ENCODE measurements at places on chromosomes 5 and 9.

DNA sequence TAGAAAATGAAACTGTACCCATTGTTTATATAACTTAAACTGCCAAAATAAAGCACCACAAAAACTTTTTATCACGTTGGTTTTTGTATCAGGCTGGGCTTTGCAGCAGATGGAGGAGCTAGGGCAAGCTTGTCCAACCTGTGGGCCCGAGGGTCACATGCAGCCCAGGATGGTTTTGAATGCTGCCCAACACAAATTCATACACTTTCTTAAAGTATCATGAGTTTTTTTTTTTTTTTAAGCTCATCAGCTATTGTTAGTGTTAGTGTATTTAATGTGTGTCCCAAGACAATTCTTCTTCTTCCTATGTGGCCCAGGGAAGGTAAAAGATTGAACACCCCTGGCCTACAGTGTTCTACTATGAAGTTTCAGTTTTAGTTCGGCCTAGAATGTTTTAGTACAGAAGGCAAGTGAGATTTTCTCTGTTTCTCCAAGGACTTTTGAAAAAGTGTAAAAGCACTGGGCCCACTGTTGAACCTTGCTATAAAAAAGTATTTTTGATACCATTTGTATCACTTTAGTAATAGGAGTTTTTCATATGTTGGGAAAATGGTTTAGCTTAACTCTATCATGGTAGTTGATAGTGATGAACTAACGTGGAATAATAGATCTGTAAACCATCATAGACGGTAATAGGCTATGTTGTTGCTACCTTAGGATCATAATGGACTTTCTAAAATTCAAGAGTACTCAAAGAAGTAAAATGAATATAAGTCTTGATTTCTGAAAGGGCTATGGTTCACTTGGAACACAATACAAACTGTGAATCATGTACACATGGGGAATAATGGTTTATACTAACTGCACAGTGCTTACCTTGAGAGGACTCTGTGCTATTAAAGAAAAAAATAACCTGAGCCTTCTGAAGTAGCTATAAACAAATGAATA is 2.9 kb downstream of the CDKN2A start:
- no peak for DNase-seq

- no peak for DNase-seq
Observed at GRCh38 chr9:79446523-79447307, 125.0 kb upstream of the TLE4 start.

- no peak for DNase-seq
Observed at GRCh38 chr9:25678846-25679360, 659 bp upstream of the TUSC1 start.

- no peak for DNase-seq
Observed at GRCh38 chr9:36113999-36114398, 22.5 kb upstream of the GLIPR2 start.

- DNase-seq = no peak
Observed at GRCh38 chr9:125521462-125522327, 185.3 kb downstream of the MAPKAP1 start.

DNA sequence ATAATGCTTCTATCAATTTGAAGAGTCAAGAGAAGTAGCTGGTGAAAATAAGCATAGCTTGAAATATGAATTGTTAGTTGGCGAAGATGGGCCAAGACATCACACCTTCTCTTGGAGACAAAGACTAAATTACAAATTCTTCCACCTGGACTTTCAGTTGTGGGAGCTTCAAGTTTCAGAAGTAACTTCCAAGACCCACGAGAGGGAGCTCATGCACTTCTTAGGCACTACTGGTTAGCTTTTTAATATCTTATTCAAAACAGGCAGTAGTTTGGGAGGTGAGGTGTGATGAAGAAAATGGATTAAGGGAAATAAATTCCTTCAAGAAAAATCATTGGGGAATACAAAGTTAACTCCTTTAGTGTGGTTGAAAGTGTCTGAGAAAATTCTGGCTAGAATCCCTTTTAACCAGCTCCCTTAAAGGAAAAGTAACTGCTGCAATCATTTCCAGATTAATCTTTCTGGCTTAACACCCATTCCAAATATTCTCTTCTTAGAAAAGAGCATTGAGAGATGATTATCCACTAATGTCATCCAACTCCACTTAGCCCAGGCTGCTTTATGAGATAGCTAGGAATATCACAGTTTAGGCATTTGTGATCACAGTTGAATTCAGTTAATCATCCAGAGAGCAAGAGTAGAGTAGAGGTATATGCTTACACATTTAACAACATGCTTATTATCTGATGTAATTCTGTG is 139.5 kb upstream of the DMRTA1 start:
- DNase-seq = no peak

GRCh38 chr5:13898569-13898968 is 45.9 kb downstream of the DNAH5 start:
- no peak for DNase-seq

- DNase-seq = no peak
Observed at GRCh38 chr5:107639990-107640389, 30.7 kb downstream of the EFNA5 start.
